ENCODE measurements at places on chromosomes 6 and 20.
A peak's percentile ranks its signal among the peaks of the same experiment; 100 is the strongest.

DNA sequence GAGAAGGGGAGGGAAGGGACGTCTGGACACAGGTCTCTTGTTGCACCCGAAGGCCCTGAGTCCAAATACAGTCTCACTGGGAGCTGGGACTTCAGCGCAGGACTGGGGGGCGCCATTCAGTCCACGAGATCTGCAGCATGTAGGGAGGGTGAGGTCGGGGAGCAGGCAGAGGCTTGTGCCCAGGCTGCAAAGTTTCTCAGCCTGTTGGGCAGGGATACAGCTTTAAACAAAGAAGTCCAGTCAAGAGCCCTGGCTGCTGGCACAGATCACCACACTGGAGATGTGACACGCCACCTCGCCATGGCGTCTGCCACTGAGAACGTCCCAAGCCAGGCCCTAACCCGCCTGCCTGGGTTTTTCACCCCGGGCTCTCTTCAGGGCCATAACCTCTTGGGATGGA is 256.6 kb downstream of the DLL1 start:
- DNase-seq = no peak

DNA sequence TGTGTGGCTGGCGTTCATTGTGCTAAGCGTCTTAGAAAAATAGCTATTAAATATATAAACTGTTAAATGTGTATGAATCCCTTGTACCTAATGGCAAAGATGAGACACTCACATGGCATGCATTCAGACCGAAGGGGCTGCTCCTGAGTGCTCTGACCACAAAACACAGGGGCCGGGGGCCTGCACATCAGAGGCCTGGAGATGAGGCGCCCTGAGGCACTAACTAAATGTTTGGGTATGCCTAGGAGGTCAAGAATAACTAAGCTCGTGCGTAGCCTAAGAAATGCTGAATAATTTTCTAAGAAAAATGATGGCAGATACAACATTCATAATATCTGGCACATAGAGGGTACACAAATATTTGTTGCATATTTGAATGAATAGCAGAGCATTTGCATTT is 92.5 kb downstream of the PSMB1 start:
- DNase-seq = no peak

DNA sequence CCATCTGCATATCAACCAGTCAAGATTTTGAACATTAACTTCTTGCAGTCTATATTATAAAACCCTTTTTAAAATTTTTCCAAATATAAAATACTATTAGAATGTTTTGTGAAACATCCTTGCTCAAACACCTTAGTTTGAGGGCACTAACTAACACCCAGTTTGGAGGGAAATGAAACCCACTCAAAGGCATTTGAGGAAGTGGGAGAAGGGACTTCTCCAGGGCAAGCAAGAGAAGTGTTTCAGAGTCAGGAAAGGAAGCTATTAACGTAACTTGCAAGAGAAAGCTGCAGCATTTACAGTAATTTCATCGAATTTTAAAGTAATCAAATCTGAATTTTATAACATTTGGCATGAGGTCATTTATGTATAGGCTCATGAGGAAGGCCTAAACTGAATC is 21.3 kb downstream of the MTFR2 start:
- DNase-seq = no peak

GRCh38 chr20:62804021-62804626 is 511 bp upstream of the OGFR start:
- no peak for DNase-seq

GRCh38 chr20:51531141-51531710 is 11.3 kb downstream of the NFATC2 start:
- DNase-seq = no peak

GRCh38 chr6:19668710-19669109 is 168.5 kb upstream of the ID4 start:
- no peak for DNase-seq

DNA sequence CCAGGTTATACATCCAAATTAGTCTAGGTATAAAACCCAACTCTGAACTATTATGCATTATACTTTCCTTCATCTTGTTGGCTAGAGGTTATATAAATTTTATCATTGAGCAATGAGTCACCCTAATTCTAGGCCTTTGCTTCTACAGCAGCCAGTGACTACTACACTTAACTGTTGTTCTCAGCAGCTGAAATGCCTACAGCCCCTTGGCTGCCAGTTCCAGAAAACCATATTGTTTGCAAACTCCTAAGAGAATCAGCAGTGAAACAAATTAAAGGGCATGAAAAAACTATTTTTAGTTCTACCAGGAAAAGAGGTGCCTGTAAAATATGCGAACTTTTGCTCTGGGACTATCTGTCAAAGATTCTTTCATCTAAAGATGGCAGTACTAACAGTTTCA is 292.8 kb downstream of the FRK start:
- DNase-seq = no peak

DNA sequence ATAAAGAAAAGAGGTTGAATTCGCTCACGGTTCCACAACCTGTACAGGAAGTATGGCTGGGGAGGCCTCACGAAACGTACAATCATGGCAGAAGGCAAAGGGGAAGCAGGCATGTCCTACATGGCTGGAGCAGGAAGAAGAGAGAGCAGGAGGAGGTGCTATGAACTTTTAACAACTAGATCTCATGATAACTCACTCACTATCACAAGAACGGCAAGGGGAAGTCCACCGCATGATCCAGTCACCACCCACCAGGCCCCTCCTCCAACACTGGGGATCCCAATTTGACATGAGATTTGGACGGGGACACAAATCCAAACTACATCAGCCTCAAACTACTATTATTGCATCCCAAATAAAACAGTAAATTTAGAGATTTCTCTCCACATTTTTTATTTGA is 53.6 kb upstream of the CST7 start:
- no peak for DNase-seq

DNA sequence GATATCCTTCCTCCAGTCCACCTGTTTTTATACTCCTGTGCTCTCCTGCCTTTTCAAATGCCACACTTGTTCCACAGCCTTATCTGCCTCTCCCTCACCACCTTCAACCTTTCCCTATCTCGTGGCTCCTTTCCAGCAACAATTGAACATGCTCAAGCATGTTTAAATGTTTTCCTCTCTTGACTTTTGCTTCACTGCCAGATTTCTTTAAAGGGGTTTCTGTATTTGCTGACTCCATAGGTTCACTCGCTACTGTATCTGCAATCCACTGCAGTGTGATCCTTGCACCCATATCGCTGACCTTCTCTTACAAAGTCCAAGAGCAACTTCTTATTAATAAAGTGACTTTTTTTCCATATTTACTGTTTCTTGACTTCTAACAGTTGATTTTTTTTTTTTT is 11.2 kb upstream of the GMNN start:
- DNase-seq = no peak

- no peak for DNase-seq
These were observed 19.4 kb upstream of the VEGFA start for GRCh38 chr6:43750622-43751021.

- DNase-seq = peak; percentile 65
These were observed 33.7 kb downstream of the PTGIS start for GRCh38 chr20:49534255-49534712.

DNA sequence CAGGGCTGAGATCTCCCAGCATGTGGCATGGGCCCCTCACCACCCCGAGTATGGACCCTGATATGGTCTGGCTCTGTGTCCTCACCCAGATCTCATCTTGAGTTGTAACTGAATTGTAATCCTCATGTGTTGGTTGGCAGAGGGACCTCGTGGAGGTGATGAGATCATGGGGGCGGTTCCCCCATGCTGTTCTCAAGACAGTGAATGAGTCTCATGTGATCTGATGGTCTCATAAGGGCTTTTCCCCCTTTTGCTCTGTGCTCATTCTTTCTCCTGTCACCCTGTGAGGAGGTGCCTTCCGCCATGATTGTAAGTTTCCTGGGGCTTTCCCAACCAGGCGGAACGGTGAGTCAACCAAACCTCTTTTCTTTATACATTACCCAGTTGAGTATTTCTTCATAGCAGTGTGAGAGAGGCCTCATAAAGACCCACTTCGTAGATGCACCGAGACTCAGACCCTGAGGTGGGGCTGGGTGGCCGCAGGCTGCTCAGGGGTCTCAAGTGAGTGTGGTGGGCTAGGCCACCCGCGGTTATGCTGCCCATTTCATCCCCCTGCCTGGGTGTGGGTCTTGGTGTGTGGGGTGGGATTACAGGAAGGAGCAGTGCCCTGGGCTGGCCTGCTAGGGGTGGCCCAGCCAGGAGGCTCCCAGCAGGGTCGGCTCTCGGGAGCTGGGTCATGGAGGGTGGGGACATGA is 26.2 kb upstream of the GATA5 start:
- no peak for DNase-seq

DNA sequence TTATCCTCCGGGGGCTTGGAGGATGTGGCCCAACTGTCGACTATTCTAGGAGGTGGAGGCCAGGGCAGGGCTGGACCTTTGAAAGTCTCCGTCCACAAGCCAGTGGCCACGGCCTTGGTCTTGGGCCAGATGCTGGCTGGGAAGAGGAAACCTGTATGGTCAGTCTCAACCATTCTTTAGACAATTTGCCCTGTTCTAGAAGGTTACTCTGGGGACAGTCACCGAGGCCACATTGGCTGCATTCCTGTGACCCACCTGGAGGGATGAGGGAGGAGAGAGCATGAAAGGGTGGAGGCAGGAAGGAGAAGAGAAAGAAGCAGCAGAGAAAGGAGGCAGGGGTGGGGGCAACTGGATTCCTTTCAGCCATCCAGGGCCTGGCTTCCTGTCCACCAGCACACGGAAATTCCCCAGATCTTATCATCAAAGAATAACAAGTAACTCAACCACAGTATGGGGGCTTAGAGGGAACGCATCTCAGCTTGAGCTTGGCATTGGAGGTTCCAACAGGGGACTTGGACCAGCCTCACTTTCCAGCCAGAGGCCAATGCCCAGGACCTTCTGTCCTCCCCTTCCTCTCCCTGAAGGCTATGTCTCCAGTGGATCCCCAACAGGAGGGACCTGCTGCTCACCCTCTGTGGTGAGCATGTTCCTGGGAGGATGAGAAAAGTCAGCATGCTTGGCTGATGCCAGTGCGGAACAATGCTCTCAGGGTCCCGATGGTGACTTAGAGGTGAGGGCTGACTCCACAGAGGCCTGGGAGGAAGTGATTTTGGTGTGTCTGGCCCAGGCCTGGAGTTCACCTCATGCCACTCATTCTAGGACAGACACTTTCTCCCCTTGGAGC is 30.4 kb downstream of the TGM2 start:
- no peak for DNase-seq

- no peak for DNase-seq
These were observed 25.6 kb downstream of the UTRN start for GRCh38 chr6:144310765-144311164.

DNA sequence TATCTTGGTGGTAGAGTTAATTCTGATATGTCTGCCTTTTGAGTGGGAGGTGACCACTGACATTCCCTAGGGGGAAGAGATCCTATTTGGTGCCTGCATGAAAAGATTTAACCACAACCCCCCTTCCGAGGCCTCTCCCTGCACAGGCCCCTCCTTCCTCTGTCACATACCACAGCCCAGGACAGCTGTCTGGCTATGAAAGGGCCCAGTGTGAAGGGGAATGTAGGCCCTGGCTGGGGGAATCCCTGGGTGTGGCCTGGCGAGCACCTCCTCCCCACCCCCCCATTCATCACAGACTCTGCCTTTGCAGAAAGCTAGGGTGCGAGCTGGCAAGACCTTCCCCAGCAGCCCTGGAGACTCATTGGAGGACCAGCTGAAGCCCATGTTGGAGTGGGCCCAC is 27.4 kb upstream of the MAPRE1 start:
- DNase-seq = peak; percentile 24

GRCh38 chr20:34891166-34892062 is 15.0 kb downstream of the ACSS2 start:
- DNase-seq = peak; percentile 59

DNA sequence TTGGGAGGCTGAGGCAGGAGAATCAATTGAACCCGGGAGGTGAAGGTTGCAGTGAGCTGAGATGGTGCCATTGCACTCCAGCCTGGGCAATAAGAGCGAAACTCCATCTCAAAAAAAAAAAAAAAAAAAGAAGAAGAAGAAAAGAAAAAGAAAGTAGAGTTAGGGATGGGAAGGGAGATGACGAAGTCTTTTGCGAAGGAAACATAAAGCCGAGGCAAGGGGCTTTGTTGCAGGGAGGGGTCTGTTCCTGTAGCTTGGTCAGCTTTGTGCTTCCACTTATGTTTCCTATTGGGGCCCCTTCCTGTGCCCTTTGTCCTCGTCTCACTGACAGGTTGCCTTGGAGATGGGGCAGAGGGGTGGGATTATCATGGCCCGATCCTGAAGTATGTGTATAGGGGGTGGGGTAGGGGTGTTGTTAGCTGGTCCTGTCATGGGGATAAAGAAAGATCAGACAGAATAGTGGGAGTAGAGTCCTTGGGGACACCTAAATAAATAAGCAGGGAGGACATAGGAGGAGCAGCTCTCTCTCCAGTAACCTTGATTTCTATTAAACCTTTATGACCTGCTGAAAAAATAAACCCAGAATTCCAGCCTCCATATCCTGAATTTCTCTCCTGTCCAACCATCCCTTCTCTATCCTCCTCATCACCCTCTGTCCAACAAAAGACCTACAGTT is 1.1 kb upstream of the CLIC1 start:
- no peak for DNase-seq

DNA sequence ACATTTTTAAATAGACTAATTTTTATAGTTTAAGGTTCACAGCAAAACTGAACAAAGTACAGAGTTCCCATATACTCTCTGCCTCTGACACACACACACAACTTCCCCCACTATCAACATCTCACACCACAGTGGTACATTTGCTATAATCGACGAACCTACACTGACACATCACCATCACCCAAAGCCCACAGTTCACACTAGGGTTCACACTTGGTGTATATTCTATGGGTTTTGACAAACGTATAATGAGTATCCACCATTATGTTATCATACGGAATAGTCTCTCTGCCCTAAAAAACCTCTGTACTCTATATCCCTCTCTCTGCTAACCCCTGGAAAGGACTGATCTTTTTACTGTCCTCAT is 15.6 kb downstream of the TMEM30A start:
- no peak for DNase-seq

- DNase-seq = no peak
These were observed 697.2 kb upstream of the CITED2 start for GRCh38 chr6:140071601-140072062.

- no peak for DNase-seq
These were observed 37.3 kb downstream of the RBM38 start for GRCh38 chr20:57428324-57429158.

- DNase-seq = no peak
These were observed 27.5 kb upstream of the TAF8 start for GRCh38 chr6:42022755-42023384.

- peak; percentile 35 for DNase-seq
These were observed 213.6 kb upstream of the PLCB4 start for GRCh38 chr20:8855315-8855714.

DNA sequence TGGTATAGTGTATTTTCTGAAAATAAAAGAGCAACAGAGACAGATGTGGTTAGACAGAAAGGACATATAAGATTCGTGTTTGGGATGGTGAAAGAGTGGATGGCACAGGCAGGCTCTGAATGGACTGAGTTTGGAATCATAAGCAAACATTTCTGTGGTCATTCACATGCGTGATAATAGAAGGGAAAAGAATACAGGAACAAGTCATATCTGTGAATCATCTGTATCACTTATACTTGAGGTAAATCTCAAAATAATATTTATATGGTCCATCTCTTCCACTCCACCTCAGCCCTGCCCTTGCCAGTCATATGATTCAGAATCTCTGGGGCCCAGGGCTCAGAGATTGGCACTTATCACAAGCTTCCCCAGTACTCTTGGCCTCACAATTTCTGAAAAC is 535.1 kb downstream of the BCKDHB start:
- no peak for DNase-seq
